Kidney (tissue), 22 donors: ENCODE measurements at places on chromosomes 5 and 9.
A peak's percentile ranks its signal among the peaks of the same experiment; 100 is the strongest.

- peak; percentile 85 for DNase-seq
Observed at GRCh38 chr9:71909887-71910649, 925 bp downstream of the ABHD17B start.

DNA sequence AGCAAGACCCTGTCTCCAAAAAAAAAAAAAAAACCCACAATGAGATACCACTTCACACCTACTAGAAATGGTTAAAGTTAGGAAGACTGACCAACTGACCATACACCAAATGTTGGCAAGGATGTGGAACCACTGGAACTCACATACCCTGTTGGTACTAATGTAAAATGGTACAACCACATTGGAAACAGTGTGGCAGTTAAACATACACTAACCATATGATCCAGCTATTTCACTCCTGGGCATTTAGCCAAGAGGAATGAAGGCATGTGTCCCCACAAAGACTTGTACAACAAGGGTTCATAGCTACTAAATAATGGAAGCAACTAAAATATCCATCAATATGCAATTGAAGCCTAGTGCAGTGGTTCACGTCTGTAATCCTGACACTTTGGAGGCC is 21.3 kb downstream of the NAIF1 start:
- no peak for DNase-seq

DNA sequence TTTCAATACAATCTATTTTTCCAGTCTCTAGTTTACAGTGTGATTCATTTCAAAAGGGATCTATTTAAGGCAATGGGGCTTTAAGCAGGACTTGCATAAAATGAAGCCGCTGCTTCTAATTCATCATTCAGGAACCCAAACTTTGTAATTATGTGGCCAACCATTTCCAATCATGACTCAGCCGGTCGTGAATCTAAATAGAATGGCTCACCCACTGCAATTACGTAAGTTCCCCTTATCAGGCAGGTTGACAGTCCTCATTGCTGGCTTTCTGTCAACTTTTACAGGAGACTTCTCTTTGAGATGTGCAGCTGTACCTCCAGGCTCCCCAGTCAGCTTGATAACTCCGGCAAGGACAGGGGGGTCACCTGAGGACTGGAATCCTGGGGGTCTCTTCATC is 152.8 kb upstream of the DAP start:
- no peak for DNase-seq

DNA sequence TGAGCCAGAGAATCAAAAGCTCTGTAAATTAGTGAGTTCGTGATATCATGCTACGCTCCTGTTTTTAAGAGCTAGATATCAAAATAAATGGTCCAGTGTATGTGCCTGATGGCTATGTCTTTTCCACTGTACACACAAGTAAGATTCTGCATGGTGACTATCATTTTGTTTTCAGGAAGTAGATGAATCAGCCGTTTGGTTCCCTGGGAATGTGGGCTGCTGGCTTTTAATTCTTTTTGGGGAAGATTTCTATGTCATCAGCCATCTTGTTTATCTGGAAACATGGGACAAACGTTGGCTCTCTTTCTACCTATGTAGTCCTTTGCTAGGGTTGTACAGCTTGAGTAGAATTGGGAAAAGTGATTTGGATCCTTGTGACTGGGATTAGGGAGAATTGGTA is 126.7 kb downstream of the GRIA1 start:
- DNase-seq, result no peak

GRCh38 chr9:13677801-13678200 is 398.3 kb upstream of the MPDZ start:
- no peak for DNase-seq

- DNase-seq, result no peak
Observed at GRCh38 chr5:74324556-74324955, 316.0 kb downstream of the ENC1 start.

GRCh38 chr5:173764332-173765028 is 123.7 kb upstream of the CPEB4 start:
- DNase-seq, result no peak

GRCh38 chr9:112193572-112194288 is 18.6 kb upstream of the SUSD1 start:
- DNase-seq, result no peak

- no peak for DNase-seq
Observed at GRCh38 chr5:96297290-96297689, 135.8 kb downstream of the PCSK1 start.

- no peak for DNase-seq
Observed at GRCh38 chr5:159936686-159937329, 20.5 kb downstream of the ADRA1B start.

DNA sequence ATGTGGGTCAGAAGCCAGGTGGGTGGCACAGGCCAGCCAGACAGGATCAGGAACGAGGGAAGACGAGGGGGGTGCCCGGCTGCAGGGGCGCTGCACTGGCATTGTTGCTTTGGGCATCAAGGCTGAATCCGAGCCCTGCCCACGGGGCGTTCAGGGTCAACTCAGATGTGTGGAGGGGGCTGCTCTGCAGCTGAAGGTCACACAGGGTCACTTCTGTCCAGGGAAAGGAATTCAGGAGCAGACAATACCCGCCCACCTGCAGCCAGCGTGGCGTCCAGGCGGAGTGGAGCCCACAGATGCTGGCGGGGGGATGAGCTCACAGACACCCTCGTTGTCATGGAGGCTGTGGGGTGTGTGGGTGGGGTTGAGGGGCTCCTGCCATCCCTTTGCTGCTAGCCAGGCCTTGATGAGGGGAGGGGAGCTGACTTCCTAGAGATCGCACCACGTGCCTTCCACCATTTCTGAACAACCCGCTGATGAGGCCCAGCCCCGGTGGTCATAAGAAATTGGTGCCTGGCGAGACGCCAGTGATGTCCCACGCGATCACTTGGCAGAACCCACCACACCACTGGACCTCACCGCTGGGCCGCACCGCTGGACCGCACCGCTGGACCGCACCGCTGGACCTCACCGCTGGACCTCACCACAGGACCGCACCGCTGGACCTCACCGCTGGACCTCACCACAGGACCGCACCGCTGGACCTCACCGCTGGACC is 31.2 kb downstream of the MRPL36 start:
- no peak for DNase-seq

GRCh38 chr5:96254980-96255691 is 177.9 kb downstream of the PCSK1 start:
- no peak for DNase-seq

DNA sequence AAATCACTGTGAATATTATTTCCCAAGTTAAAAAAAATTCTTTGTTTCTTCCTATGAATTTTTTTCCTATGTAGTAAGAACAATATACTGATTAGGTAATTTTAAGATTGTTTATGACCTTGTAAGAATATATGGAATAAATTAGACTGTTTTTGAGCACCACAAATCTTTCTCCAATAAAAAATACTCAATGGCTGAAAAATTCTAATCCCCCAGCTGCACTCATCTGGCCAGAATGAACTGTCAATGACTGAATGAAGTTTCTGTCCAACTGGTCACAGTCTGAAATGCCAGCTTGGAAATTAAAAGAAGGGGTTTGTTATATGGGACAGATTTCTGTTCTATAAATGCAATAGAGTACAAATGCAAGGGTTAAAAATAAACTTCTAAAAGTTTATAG is 569.5 kb upstream of the SEMA6A start:
- no peak for DNase-seq

DNA sequence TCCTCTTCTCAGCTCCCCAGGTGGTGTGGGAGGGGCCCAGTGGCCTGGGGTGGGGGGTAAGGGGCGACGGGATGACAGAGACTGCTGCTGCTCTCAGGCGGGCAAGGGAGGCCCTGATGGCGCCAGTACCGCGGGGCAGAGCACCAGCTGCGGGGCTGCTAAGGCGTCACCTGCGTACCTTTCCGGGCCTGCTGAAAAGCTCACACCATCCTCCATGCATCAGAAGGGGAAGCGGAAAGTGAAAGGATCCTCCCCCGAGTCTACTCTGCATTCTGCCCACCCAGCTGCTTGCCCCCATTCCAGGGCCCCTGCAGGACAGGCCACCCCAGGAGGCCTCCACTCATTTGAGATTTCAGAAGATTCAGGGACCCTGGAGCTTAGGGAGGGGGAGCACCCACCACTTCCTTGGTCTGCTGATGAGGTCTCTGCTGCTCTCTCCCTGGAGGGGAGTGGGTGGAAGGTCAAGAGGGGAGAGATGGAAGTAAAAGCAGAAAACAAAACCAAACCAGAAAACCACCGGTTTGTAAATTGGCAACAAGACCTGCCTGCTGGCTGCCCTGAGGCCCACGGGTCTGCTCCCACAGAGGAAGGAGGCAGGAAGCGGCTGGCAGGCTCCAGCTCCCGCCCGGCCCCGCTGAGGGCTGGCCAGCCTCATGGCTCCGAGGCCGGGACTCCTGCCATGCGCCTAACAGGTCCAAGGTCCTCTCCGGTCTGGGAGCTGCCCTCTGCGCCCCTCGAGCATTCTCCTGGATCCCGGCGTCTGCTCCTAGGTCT is 33.6 kb downstream of the PRRT1B start:
- peak; percentile 20 for DNase-seq

DNA sequence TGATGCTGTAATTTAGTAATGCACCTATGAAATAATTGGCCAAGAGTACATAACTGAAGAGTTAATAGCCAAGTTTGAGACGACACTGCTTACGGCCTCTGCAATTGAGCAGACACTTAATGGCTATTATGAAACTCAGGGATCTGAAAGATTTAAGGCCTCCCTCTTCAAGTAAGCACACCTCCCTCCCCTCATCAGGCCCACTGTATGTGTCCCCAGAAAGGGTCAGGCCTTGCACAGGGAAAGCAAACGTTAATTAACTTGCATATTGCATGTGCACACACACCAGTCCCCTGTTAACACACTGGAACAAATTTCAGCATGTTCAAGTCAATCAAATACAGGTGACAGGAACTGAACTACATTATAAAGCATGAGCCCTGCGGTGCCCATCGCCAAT is 163.6 kb downstream of the SPOCK1 start:
- no peak for DNase-seq
